GM12892 (cell line): ENCODE measurements at places on chromosomes 12 and 14.

DNA sequence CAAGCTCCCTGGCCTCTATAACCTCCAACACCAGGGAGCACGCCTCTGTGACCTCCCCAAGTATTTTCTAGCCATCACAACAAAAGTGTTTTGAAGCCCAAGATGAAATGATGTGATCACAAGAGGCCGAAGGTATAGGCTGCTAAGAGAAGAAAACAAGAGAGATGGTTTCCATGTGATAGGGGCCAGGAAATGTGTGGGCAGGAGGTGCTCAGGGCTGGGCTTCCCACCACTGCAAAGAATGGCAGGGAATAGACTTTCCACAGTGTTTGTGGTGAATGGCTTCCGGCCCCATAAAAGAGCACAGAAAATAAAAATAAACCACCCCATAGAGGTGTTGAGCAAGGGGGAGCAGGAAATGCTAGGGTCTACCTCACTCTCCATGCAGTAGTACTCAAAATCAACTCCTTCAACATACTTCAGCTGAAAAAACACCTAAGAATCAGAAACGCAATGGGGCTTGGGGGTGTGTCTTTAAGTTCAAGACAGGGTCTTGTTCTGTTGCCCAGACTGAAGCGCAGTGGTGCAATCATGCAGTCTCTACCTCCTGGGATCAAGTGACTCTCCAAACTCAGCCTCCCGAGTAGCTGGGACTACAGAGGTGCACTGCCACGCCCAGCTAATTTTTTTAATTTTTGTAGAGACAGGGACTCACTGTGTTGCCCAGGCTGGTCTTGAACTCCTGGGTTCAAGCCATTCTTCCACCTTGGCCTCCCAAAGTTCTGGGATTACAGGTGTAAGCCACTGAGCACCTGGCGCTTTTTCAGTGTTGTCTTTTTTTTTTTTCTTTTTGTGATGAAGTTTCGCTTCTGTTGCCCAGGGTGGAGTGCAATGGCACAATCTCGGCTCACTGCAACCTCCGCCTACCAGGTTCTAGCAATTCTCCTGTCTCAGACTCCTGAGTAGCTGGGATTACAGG lies 27.1 kb downstream of the DAD1 start:
- DNase-seq = no peak

DNA sequence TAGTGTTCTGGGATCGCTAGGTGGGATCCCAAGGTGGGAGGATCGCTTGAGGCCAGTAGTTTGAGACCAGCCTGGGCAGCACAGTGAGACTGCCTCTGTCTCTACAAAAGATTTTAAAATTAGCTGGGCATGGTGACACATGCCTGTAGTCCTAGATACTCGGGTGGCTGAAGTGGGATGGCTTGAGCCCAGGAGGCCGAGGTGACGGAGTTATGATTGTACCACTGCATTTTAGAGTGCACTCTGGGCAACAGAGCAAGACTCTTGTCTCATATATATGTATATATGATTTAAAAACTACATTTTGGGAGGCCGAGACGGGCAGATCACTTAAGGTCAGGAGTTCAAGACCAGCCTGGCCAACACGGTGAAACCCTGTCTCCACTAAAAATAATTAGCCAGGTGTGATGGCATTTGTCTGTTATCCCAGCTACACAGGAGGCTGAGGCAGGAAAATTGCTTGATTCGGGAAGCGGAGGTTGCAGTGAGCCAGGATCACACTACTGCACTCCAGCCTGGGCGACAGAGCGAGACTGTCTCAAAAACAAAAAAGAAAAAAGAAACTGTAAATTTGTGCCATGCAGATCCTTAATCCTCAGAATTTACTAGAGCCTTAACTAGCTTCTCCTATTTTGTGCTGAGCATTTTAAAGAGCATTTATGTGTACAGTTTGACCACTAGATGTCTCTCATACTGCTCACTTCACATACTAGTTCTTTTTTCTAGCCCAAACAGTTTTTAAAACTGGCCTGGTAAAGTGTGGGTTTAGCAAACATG lies 114.8 kb downstream of the MON2 start:
- DNase-seq = no peak

- no peak for DNase-seq
Observed at GRCh38 chr14:70894868-70895267, 12.4 kb upstream of the PCNX1 start.

GRCh38 chr12:62270384-62270783 lies 10.2 kb downstream of the USP15 start:
- no peak for DNase-seq

DNA sequence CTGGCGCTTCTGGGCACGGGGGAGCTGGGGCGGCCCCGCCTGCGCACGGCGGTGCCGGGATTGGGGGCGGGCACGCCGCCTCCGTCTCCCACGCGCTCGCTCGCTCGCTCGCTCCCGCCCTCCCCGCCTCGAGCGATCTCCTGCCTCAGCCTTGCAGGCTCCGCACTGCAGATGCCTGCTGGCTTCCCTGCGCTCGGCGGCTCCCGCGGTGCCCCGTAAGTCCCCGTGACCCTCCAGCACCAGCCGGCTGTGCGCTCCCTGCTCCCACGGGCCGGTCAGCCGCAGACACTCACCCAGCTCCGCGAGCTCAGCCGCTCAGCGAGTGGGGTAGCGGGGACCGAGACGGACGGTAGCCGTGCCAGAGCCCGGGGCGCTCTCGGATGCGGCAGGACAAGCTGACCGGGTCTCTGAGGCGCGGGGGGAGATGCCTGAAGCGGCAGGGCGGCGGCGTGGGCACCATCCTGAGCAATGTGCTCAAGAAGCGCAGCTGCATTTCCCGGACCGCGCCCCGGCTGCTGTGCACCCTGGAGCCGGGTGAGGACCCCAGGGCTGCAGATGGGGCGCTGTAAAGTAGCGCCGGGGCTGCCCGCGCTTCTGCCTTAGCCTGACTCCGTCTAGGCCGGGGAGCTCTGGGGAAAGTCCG lies at the start of gene TBC1D30:
TSS of gene TBC1D30 (plus strand) at position 148 of the 643 bp plus-strand sequence. CDS start at position 381, 233 bp downstream.
- DNase-seq = peak; percentile 30

GRCh38 chr14:25220514-25220913 lies 170.6 kb upstream of the STXBP6 start:
- no peak for DNase-seq

GRCh38 chr12:58657190-58657589 lies 263.1 kb downstream of the LRIG3 start:
- no peak for DNase-seq

- DNase-seq = peak; percentile 41
Observed at GRCh38 chr14:62117010-62117750, 355.0 kb downstream of the SNAPC1 start.

- no peak for DNase-seq
Observed at GRCh38 chr12:12642916-12643315, 31.2 kb downstream of the CREBL2 start.

GRCh38 chr12:109597795-109598427 lies 24.3 kb downstream of the MVK start:
- peak; percentile 84 for DNase-seq
